NCI-H2029 (cell line): ENCODE measurements at places on chromosomes 2 and 18.

DNA sequence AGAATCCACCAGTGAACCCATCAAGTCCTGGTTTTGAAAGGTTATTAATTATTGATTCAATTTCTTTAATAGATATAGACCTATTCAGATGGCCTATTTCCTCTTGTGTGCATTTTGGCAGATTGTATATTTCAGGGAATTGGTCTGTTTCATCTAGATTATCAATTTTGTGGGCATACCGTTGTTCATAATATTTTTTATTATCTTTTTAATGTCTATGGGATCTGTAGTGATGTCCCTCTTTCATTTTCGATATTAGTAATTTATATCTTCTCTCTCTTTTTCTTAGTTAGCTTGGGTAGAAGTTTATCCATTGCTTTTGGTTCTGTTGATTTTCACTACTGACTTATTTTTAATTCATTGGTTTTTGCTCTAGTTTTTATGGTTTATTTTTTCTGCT is 39.9 kb upstream of the TANC1 start:
- no peak for DNase-seq

GRCh38 chr2:215376103-215376780 is 59.6 kb downstream of the FN1 start:
- no peak for DNase-seq

GRCh38 chr2:10331027-10331701 is 28.5 kb downstream of the HPCAL1 start:
- peak; percentile 50 for DNase-seq

DNA sequence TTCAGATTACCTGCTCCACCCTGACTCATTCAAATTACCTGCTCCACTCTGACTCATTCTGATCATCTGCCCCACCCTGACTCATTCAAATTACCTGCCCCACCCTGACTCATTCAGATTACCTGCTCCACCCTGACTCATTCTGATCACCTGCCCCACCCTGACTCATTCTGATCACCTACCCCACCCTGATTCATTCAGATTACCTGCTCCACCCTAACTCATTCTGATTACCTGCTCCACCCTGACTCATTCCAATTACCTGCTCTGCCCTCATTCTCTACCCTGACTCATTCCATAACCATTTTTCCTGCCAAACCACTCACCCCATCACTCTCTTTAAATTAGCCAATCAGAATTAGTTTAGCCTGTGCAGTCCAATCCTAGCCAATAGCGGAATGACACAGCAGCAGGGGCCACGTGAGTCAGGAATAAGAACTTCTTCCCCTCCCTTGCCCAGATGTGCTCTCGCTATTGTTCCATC is 26.2 kb downstream of the CFAP53 start:
- no peak for DNase-seq
